RWPE2 (cell line): ENCODE measurements at places on chromosomes 3 and 15.

DNA sequence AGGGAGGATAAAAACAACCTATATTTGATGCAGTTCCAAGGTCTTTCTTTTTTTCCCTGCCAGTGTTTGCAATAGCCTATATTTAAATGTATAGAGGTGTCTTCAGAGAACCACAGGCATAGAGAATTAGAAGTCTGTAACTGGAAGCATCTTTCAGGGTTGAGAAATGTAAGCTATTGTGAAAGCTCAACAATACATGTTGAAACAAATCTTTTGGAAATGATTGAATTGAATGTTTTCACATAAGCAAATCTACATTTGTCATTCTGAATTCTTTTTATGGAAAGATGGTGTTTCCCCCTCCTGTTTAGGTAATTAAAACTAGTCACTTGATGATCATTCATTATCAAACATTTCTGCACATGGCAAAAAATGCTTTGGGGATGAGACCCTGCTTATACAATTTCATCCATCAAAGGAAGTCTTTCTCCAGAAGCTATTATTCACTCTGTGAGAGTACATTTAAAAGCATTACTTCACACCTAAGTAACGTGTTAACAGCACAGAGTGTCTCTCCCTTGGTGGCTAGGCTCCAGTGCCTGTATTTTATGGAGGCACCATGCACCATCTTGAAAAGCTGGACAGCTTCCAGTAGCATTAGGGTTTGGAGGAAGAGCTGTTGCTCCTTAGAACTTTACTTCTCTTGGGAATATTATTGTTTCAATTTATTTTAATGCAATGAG is 406.2 kb downstream of the LSAMP start:
- no peak for DNase-seq

DNA sequence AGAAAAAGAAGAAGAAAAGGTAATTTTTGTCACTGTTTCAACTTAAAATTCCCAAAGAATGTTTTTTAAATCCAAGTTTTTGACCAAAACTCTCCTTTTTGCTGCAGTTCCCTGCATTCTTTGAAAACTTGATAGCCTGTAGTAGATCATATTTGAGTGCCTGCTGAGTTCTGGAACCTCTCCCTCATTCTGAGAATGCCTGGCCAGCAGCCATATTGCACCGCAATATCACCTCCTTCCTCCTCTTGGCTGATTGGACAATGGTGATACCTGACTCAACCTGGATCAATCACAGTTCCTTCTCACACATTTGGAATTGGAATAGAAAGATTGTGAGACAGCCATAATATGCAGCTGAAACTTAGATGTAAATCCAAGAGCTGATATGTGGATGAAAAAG is 97.6 kb upstream of the GAP43 start:
- no peak for DNase-seq

- DNase-seq = no peak
Observed at GRCh38 chr15:27936164-27936563, 163.0 kb downstream of the OCA2 start.

- DNase-seq = no peak
Observed at GRCh38 chr3:11331101-11331500, 58.9 kb downstream of the ATG7 start.

DNA sequence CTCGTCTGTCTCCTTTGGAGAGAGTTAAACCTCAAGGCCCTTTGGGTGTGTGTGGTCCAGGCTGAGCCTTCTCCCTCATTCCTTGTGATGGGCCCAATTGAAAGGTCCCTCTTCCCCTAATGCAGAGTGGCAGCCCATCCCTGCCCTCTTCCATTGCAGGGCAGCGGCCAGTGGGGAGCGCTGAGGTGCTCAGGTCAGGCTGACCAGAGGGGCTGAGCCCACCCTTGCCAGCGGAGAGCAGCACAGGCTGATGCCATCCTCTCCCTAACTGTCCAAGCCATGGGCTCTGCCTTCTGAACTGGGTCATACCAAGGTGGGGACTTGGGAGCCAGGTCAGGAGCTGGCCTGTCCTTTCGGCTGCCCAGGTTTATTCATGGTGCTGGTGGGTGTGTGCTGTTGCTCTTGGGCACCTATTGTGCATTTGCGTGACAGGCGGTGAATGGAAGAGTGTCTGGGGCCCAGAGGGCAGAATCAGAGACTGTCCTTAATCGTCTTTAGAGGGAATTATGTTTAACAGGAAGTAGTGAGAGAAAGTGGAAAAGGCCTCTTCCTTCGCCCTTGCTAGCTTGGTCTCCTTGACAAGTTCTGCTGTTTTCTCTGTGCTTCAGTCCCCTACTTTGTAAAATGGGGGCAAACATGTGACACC is 96.9 kb downstream of the VGLL4 start:
- DNase-seq = no peak

GRCh38 chr15:37045859-37046740 is 54.2 kb downstream of the MEIS2 start:
- no peak for DNase-seq

GRCh38 chr15:44659056-44659455 is 4.4 kb downstream of the SPG11 start:
- no peak for DNase-seq

DNA sequence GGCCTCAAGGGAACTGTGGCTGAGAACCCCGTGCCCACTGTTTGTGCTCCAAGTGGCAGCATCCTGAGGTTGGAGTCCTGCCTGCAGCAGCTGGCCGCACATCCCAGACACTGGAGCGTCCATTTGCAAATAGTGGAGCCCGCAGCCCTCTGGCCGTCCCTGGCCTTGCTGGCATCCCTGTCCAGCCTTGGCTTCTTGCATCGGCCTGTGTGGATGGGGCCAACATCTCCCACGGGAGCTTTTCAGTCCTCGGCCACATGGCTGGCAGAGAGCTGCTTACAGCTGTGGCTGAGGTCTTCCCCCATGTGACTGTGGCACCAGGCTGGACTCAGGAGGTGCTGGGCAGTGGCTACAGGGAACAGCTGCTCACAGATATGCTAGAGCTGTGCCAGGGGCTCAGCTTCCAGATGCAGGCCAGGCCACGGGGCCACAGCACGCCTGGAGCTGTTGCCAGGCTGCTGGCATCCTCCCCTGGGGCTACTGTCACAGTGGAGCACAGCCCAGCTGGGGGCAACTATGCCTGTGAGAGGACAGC is 71.2 kb downstream of the FAM43A start:
- DNase-seq = no peak

DNA sequence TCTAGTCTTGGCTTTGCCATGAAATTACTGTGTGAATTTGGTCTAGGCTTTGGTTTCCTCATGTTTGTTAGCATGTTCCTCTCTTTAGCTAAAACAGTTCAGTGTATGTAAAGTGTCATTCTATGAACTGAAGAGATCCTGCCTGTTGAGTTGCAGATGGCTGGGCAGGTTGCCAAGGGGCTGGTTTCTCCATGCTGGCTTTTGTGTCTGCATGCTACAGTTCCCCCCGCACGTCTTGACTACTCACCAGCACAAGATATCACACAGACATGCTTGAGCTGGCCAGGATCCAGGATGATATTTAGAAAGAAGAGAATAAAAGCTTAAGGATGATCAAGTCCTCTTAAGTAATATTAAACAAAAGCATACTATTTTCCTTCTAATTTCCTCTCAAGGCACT is 90.2 kb downstream of the CERS3 start:
- peak; percentile 87 for DNase-seq

DNA sequence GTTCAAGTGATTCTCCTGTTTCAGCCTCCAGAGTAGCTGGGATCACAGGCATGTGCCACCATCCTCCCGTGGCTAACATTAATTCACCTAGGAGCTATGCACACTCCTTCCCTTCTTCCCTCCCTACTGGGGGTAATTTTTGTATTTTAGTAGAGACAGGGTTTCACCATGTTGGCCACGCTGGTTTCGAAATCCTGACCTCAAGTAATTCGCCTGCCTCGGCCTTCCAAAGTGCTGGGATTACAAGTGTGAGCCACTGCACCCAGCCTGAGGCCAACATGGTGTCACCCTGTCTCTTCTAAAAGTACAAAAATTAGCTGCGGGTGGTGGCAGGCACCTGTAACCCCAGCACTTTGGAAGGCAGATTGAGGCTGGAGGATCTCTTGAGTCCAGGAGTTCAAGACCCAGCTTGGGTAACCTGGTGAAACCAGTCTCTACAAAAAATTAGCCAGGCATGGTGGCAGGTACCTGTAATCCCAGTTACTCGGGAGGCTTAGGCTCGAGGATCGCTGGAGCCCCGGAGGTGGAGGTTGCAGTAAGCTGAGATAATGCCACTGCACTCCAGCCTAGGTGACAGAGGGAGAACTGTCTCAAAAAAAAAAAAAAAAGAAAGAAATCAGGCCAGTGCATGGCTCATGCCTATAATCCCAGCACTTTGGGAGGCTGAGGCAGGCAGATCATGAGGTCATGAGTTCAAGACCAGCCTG is 6.1 kb downstream of the RNU5B-1 start:
- DNase-seq = no peak

DNA sequence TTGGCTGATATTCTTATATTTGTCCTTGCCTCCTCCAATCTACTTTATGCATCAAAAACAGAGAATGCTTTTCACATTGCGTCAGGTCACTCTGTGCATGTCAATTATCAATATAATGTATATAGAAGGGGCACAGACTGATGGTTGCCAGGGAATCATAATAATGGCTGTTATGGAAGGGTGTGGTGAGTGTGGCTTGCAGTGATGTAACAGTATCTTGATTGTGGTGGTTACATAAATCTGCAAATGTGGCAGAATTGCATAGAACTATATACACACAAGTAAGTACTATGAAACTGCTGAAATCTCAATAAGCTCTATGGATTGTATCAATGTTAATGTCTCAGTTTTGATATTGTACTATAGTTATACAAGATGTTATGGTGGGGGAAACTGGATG is 228.6 kb downstream of the TJP1 start:
- no peak for DNase-seq

DNA sequence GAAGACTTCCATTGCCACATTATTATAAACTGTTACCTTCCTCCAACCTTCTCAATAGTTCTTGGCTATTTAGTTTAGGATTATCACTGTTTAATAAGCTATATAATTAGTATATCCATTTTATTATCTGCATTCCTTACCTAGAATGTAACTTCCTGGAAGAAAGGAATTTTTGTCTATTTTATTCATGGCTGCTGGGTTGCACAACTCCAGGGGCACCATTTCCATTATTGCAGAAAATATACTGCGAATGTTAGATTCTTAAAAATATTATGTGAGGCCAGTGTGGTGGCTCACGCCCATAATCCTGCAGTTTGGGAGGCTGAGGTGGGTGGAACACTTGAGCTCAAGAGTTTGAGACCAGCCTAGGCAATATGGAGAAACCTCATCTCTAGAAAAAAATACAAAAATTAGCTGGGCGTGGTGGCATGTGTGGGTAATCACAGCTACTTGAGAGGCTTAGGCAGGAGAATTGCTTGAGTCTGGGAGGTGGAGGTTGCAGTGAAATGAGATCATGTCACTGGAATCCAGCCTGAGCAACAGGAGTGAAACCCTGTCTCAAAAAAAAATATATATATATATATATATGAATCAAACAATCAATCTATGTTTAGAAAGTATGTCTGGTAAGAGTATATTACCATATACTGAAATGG is 19.9 kb downstream of the CLDN1 start:
- no peak for DNase-seq

GRCh38 chr3:43379343-43379742 is 93.0 kb downstream of the SNRK start:
- no peak for DNase-seq

DNA sequence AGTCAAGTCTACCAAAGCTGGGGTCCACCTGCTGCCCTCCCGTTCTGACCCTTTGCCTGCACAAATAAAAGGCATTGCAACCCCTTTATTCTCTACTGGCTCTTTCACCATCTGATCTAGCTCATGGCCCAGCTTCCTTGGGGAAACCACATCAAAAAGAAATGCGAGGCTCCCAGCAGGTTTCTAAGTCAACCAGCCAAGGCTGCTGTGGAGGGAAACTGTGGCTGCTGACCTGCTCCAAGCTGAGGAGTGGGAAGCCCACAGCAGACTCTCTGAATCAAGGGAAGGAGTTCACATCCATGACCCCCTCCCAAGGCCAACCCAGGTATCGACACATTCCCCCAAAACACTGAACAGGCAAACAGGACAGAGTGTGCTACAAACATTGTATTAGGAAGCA is 25.2 kb upstream of the SLCO2A1 start:
- DNase-seq = peak; percentile 34

DNA sequence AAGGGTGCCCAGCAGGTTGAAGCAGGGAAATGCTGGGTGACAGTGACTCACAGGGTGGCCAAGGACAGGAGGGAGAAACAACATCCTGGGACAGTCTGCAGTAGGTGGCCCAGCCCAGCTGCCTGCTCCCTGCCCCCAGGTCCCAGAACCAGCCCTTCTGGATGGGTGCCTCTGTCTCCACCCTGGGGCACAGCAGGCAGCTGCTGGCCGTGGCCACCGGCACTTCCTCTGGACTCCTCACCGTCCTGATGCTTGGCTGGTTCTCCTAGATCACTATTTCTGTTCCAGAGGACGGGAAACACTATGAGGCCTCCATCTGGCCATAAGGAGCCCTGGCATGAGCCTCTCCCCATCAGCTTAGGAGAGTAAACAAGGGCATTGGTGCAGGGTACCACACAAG is 258.9 kb downstream of the XXYLT1 start:
- peak; percentile 29 for DNase-seq

GRCh38 chr3:21913791-21914190 is 162.8 kb upstream of the ZNF385D start:
- no peak for DNase-seq

GRCh38 chr3:52890735-52891134 is 6.6 kb downstream of the STIMATE start:
- DNase-seq = no peak

GRCh38 chr3:155889952-155890351 is 19.5 kb downstream of the GMPS start:
- no peak for DNase-seq

DNA sequence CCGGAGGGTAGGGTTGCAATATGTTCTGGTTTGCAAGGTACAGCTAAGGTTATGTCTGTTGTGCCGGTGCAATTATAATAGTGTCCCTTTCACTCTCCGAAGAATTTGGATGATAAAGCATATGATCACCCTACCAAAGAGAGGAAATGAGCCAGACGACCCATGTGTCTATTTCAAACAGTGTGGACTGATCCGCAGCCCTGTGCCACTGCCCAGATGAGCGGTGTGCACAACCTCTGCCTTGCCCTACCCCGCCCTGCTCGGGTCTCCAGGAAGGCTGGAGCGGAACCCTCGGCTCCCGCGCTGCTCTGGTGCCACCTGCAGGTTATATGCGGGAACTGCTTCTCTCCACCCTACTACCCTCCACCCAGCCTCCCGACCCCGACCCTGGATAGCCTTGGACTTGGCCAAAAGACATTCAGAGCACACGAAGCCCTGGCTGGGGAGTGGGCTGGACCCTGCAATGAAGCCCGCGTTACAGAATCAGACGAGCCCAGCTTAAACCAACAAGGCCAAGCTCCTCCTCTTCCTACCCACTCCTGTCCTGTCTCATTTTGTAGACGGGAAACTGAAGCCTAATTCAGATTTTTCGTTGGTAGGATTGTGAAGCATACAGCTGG is 68.4 kb upstream of the CHRNB4 start:
- DNase-seq = peak; percentile 89

GRCh38 chr3:177284383-177284881 is 87.2 kb upstream of the TBL1XR1 start:
- DNase-seq = no peak
